Activated CD4-positive, alpha-beta T cell treated with anti-CD3 and anti-CD28 coated beads for 36 hours (primary cell): ENCODE measurements at places on chromosomes 5 and 9. TPM values are rescaled to one million over a fixed set of nuclear protein-coding genes. Genes with fewer than 3 reads are reported as not detected.

DNA sequence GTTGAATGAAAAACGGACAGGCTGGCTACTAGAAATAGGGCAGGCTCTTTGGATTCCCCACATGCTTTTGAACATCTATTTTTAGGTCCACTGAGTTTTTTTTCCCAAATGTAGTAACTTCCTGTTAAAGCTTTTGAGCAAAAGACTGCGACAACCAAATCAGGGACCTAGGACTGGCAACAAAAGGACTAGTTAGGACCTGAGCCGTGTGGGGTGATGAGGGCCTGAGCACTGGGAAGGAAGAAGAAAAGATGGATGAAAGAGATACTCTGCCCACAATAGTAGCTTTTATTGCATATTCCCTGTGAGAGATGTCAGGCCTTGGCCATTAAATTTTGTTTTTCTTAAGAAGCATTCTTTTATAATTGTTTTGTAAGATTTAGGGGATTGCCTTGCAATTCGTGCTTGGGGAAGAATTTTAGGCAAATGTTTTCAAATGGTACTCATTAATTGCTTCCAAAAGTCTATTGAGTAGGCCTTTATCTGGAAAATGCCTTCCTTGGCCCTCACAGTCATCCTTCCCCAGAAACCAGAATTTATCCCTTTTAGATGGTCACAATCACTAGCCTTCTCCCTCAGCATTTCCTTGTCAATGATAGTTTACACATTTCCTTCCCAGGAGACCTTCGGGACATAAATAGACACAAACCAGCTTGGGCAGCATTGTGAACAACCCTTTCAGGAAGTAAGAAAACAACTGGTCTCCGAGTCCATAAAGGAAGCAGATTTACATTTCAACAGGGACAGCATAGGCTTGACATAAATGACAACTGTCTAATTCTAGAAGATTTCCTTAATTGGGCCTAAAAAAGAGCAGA, 166.5 kb downstream of the RMI1 start:
- DNase-seq, result no peak

DNA sequence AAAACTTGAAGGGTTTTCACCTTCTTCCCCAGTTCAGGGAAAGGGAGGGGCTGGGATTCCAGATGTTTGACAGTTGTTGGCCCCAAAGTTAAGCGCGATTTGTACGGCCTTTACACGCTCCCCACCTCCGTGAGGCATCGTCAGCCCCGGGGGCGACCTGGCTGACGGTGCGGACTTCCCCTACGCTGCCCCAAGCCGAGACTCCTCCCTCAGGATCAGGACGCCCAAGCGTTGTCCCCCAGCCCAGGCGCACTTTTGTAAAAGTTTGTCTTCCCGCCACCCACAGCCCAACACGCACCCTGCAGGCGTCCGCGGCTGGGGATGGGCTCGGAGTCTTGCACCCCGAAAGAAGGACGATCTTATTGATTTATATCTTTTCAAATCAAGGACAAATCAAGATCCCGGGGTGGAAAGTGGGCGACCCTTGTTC, 713 bp downstream of the MOB3B start:
- peak; percentile 73 for DNase-seq

DNA sequence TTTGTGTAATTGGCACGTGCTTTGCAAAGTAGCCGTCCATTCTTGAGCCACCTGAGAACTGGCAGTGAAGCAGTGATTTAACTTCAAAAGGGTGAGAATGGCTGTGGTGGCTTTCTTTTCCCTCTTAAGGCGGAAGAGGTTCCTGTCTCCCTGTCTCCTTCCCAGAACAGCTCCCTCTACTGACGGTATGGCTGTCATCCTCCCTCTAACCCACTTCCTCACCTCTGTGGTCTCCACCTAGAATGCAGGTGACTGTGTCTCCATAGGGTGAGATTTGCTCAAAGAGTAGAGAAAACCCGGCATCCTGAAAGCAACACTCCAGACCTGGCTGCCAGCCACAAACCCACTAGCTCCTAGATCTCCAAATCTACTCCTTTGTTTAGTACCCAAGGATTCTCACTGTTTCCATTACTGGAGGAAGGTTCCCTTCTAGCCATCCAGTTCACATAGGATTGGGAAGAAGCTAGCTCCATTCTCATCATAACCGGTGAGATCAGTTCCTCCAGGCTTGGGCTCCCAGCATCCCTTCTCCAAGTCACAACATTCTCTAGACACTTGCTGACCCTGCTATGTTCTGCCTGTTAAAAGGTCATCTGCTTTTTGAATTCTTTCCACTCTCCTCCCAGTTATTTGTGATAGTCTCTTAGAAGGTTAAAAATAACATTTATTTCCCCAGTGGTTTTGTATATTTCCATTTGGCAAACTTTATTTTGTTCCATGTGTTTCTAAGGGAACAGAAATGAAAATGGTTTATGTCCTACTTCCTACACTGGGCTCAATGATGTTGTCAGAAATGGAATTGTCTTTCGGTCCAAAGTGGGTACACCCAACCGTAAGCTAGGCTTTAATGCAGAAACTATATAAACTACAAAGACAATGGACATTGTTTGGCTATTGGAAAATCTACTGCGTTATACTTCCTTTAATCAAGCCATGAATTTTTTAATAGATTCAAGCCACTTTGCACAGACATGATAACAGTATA, 269.4 kb downstream of the CWC27 start:
- DNase-seq, result no peak

LCN9 gene
- total RNA-seq, result not detected

DNA sequence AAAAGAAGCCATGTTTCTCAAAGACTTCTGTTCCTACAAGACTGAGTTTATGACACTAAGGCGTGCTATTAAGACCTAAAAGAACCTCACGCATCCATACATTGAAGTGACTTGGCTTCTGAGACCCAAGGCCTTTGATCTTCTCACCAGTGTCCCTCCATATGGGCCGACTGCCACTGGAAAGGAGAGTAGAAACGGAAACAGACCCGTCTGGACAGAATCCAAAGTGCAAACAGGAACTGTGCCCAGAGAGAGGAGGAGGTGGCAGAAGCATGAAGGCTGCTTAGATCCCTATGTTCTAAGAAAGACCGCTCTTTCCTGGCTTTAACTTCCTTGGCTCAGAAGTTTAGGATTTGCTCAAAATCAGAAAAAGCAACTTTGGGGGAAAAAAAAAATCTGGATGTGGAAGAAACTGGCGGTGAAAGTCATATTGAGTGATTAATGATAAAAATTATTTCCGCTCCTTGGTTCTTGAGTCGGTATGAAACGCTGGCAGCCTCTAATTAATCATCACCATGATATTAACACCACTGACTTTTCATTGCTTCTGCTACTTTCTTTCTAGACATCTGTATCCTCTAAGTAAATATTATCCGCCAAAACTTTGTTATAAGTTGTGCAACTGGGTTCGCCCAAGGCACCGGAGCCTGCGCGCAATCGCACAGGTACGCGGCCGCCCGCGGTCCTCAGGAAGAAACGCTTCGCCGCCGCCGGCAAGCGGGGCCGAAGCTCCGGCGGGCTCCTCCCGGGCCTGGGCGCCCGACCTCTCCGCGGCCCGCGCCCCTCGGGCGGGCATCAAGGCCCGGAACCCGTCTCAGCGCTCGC, 726 bp downstream of the DAP start:
- DNase-seq, result peak; percentile 51

SPINK4 gene
- not detected for total RNA-seq
